Progenitor cell of endocrine pancreas (in vitro differentiated cells): ENCODE measurements at places on chromosomes 12 and 14.

GRCh38 chr12:57549203-57549908, 488 bp upstream of the KIF5A start:
- DNase-seq, result no peak

GRCh38 chr14:22225516-22226140, 363.4 kb downstream of the DAD1 start:
- no peak for DNase-seq

DNA sequence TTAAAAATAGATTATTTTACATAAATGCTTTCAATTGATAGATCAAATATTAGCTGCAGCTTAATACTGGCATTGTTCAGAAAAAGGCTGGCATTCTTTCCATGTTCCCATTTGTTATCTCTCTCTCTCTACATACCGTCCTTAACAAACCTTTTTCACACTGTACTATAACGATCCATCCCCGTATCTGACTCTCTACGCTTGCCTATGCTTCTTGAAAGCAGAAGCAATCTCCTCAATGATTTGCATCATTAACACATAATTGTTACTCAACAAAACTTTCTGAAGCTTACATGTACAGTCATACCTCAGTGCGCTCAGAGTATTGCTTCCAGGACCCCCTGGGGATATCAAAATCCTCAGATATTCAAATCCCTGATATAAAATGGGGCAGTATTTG, 89.7 kb downstream of the TMTC1 start:
- DNase-seq, result no peak

- no peak for DNase-seq
Observed at GRCh38 chr12:14066021-14066420, 84.6 kb upstream of the GRIN2B start.

- no peak for DNase-seq
Observed at GRCh38 chr14:73365727-73366126, 92.6 kb downstream of the NUMB start.

GRCh38 chr14:23344481-23344880, 8.2 kb downstream of the SLC22A17 start:
- DNase-seq, result no peak

GRCh38 chr12:113359133-113359938, 949 bp downstream of the PLBD2 start:
- DNase-seq, result no peak

- no peak for DNase-seq
Observed at GRCh38 chr14:85915711-85916110, 385.8 kb downstream of the FLRT2 start.

DNA sequence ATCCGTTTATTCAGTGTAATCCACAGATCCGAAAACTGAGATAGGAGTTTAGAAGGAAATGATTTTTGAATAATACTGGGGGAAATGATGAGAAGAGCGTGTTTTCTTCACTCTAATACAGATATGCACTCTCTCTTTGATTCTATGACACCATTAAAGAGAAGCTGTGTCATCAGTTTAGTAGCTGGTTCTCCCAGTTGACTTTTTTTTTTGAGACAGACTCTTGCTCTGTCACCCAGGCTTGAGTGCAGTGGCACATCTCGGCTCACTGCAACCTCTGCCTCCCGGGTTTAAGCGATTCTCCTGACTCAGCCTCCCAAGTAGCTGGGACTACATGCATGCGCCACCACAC, 48.4 kb upstream of the EML1 start:
- no peak for DNase-seq

DNA sequence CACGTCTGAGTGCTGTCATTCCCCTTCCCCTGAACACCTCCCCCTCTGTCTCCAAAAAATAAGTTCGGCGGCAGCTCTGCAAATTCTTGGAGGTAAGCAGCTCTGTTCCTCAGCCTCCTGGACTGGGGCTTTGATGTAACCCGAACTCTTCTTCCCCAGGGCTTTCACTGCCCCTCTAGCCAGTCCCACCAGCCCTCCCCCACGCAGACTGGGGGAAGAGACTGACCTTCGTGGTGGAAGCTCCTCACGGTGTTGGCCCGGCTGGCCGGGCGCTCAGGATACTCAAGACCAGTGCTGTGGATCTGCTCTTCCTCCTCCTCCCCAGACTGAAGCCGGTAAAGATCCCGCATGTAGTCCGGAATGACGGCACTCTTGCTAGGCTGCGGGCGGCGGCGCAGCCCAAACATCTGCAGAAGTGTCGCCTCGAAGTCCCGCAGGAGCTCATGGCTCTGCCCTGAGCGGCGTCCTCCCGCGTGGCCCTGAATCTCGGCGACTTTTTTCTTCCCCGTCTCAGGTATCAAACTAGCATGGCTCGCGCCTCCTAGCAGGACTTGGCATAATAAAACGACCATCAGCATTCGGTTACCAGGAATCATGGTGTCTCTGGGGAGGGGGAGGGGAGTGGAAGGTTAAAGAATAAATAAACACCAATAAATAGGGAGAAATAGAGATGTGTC, 4.9 kb downstream of the BMP4 start:
- DNase-seq, result no peak

DNA sequence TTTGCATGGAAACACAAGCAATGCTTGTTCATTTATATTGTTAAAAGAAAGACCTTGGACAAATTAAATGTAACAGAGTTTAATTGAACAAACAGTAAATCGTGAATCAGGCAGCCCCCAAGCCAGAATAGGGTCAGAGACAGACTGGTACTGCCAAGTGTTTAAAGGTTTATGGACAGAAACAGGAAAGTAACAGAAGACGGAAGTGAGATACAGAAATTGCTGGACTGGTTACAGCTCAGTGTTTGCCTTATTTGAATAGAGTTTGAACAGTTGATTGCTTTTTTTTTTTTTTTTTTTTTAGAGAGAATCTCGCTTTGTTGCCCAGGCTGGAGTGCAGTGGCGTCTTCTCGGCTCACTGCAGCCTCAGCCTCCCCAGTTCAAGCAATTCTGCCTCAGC, 50.3 kb downstream of the DAO start:
- DNase-seq, result no peak

- no peak for DNase-seq
Observed at GRCh38 chr14:81206115-81206514, 14.6 kb downstream of the GTF2A1 start.

DNA sequence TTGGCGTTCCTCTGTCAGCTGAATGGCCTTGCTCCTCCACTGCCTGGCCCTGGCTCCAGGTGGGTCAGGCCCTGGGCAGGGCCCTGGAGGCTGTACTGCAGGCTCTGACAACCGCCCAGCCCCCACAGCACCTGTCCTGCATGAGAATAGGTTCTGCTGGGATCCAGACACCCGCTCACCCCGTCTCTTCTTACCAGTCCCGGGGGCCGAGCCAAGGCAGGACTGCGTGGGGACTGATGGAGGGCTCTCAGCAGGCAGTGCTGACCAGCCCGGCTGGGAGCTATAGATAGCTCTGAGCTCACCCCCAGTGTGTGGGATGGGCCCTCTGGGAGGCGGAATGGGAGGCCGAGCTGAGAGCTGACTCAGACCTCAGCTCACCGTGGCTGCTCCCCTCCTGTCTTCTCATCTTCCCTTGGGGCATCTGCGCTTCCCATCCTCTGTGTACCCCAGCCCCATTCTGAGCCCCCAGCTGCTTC, 39.6 kb downstream of the TEAD4 start:
- DNase-seq, result no peak

- DNase-seq, result no peak
Observed at GRCh38 chr14:54737132-54737711, 165.4 kb downstream of the GCH1 start.

DNA sequence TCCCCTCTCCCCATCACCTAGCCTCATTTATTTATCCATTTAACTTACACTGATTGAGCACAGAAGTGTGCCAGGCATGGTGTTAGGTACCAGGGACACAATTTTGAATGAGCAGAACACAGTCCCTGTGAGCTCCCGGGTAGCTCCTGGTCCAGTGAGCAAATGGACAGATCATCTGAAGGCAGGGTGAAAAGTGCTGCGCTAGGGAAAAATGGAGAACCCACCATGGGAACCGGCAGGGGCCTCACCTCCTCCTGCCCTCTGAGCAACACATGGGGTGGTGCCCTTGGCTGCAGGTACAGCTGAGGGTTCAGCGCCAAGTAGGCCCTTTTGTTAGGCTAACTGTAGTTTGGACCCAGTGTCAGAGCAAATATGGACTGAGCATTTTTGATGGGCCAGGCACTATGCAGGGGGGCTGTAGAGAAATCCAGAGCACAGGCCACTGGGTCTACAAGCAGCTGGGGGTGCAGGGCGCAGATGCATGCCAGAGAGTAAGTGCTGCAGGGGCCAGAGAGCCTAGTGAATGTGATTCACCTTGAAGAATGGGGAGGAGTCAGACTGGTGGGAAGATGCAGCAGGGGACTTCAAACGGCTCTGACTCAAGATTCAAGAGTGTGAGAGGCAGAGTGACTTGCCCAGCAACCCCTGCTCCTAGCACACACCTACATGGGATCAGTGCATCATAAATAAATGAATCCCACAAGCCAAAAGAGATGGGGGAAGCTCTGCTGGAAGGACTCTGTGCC, 28.2 kb downstream of the LTBP2 start:
- DNase-seq, result no peak

DNA sequence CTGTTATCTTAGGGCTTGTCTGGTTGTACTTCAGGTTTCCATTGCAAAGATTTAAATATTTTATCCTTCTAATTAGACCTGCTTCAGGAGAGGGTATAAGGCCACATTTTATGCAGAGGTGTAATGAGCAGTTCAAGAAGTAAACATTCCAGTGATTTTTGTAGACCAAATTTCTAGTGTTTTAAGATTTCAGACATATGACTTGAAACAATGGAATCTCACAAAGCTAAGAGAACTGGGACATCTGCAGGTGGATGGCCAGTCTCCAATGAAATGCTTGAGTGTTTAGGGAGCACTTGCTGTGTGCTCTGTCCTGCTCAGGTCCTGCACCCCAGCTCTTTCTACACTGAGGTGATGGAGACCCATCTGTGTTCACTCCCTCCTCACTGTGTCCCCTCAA, 7.9 kb downstream of the C14orf132 start:
- DNase-seq, result no peak

DNA sequence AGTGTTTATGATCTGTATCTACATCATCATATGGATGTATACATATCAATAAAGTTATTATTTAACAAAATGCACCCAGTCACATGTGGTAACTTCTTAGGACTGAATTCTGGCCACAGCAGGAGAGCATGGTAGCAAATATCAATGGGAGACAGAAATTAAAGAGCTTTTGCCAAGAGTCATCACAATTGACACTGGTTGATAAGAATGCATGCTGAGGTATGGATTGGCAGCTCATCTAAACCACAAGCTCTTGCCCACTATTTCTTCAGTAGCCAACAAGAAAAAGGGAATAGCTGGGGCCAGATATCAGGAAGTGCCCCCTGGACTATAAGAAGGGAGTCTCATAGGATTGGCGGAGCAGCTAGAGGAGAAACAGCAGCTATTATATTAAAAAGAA, 9.4 kb upstream of the PTGR2 start:
- DNase-seq, result no peak

DNA sequence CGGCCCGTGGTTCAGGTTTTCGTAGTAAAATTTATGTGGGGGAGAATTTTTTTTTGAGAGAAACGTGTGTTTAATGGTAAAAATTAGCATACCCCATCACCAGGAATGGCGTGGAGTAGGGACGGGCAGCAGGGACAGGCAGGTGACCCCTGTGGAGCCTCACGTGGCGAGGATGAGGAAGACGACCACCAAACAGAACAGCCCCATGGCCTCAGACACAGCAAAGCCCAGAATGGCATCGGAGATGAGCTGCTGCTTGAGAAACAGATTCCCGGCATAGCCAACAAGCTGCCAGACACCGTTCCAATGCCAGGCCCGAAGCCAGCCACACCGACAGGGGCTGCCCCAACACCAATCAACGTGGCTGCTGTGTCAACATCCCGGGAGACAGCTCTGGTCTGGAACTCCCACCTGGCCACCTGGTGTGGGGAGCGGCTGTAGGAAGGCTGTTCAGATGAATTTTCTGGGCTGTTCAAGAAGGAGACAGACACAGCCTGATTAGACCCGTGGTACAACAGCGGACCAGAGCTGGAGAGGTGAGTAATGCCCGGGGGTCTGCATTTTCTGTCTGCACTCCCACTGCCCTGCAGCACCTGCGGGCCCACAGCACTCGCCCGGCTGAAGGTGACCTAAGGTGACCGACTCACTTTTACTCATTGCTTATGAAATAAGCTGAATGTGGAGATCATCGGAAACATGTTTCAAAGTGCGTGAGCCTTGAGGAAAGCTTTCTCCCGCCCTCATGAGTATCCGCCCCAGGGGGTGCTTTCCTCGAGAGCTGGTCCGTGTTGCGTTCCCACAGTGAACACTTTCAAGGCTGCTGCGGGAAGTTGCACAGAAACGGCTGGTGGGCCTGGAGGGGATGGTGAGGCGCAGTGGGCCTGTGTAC, 10.6 kb downstream of the TMEM121 start:
- no peak for DNase-seq

DNA sequence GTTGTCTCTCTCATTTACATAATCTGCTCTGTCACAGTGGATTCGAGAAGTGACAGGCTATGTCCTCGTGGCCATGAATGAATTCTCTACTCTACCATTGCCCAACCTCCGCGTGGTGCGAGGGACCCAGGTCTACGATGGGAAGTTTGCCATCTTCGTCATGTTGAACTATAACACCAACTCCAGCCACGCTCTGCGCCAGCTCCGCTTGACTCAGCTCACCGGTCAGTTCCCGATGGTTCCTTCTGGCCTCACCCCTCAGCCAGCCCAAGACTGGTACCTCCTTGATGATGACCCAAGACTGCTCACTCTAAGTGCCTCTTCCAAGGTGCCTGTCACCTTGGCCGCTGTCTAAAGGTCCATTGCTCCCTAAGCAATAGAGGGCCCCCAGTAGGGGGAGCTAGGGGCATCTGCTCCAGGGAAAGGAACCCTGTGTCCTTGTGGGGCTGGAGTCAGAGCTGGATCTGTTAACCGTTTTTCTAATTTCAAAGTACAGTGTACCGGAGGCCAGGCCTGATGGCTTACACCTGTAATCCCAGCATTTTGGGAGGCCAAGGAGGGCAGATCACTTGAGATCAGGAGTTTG, 5.1 kb downstream of the ERBB3 start:
- no peak for DNase-seq

- DNase-seq, result no peak
Observed at GRCh38 chr12:122856999-122857671, 21.9 kb downstream of the HIP1R start.

GRCh38 chr12:83214185-83214584, 527.5 kb downstream of the TMTC2 start:
- DNase-seq, result no peak

DNA sequence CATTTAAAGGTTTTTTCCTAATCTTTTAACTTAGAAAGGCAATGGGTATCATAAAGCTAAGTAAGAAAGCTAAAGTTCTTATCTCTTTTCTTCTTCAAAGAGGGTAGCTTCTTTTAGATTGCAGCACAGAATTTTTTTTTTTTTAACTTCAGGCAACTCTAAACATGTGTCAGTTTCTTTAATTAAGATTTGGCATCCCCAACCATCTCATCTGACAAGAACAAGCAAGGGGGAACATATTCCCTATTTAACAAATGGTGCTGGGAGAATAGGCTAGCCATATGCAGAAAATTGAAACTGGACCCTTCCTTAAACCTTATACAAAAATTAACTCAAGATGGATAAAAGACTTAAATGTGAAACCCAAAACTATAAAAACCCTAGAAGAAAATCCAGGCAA, 14.3 kb upstream of the IFNG start:
- no peak for DNase-seq
